Mucosa of descending colon (tissue), 3 donors: ENCODE measurements at places on chromosomes 2 and 18.
A peak's percentile ranks its signal among the peaks of the same experiment; 100 is the strongest.

DNA sequence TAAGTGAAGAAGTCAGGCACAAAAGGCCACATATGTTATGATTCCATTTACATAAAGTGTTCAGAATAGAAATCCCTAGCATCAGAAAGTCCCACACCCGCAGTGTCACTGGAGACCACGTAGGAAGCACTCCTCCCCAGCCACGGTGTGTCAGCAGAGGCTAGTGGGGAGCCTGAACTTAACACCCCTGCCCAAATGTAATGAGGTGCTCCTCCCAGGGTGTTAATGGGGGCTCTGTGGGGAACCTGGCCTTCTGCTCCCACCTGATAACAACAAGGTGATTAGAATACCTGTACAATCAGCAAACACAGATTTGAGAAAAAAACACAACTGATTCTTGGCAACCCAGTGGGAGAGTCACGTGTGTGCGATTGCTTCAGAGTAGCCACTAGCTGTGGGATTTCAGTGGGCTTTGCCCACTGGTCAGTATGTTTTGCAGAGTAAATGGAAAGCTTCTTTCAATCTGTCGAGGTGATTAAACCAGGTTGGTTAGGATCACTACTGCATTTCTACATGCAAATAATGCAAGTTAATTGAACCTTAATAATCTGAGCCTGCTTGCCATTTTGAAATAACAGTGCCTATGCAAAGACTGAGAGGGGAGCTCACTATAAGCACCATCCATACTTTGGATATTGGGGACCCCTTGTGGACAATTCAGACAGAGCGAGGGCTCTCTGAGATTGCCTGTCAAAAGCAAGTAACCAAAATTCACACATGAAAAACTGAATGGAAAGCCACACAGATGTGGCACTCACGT is 20.6 kb upstream of the ATRAID start:
- DNase-seq, result no peak

GRCh38 chr18:6058941-6059340 is 163.6 kb upstream of the TMEM200C start:
- no peak for DNase-seq

DNA sequence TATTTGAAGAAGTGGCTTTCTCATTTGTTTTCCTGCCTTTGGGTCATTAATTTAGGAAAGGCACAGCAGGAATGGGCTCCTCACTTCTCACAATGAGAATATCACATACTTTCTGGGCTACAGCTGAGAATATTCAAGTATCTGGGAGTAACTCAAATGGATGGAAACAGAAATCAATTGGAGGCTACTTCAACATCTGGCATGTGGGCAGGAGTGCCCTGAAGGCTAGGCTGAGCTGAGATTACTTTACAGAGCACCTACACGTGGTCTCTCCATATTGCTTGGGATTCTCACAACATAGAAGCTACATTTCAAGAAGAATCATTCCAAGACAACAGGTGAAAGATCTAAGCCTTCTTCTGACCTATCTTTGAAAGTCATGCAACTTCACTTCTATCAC is 325.4 kb downstream of the PID1 start:
- DNase-seq, result no peak

- peak; percentile 88 for DNase-seq
Observed at GRCh38 chr2:98020992-98021713, 25.4 kb upstream of the TMEM131 start.

- no peak for DNase-seq
Observed at GRCh38 chr2:172108587-172108930, 5.9 kb upstream of the DLX2 start.

- no peak for DNase-seq
Observed at GRCh38 chr18:11981192-11981542, at the start of gene IMPA2. Gene IMPA2 (plus strand): TSS chr18:11981507. CDS start chr18:11981670, 163 bp downstream.

- no peak for DNase-seq
Observed at GRCh38 chr2:135773917-135774316, 32.3 kb downstream of the UBXN4 start.

- no peak for DNase-seq
Observed at GRCh38 chr2:54490863-54491262, 34.7 kb downstream of the SPTBN1 start.

DNA sequence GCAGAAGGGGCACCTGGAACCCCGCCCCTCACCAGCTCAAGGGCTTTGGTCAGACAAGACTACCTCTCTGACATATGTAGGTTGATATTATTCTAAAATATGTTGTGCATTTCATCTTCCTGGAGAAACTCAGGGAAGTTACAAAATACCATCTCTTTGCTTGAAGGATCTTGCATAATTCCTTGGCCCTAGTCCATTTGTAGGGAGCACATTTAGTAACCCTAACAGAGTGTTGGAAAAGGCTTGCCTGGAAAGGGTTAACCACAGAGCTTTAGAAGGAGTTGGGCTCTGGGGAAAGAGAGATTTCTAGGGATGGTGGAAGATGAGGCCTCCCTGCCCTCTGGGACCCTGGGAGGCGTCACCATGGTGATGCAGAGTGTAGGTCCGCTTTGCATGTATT is 143.0 kb upstream of the SLC1A4 start:
- DNase-seq, result no peak

GRCh38 chr2:105290981-105291660 is 38.4 kb downstream of the TGFBRAP1 start:
- no peak for DNase-seq

DNA sequence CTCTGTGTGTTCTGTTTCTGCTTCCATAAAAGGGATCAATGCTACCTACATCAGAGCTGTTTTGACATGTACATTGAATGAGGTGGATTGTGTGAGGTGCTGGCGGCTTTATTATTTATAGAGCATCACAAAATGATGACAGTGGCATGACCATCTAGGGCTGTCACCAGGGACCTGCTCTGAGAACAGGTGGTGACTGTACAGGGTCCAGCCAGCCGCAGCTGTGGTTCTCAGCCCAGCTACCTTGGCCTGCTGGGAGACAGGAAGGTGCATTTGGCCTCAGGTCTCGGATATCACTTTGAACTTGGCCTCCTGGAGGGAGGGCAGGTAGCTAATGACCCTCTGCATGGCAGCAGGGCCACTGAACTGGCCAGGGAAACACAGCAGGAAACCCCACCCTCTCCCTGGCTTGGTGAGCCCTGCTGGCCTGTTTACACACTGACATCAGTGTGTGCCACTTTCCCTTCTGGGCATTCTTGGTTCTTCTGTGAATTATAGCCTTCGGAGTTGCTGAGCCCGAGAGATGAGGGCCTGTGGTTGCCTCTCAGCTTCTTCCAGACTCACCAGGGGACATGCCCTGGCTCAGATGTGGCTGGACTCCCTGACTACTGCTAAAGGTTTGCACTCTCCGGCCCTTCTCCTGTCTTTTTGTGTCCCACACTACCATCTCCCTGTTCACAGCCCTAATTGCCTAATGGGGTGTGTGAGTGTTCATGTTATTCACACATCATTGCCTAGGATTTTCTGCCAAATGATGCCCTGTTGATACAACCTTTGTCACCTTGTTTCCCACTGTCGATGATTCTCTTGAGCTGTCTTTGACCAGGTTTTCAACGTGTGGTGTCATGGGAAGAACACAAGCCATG is 109.2 kb upstream of the RAB12 start:
- no peak for DNase-seq

- no peak for DNase-seq
Observed at GRCh38 chr18:77106331-77106730, 26.3 kb downstream of the MBP start.

- DNase-seq, result no peak
Observed at GRCh38 chr2:28558158-28558820, 62.4 kb downstream of the PLB1 start.

DNA sequence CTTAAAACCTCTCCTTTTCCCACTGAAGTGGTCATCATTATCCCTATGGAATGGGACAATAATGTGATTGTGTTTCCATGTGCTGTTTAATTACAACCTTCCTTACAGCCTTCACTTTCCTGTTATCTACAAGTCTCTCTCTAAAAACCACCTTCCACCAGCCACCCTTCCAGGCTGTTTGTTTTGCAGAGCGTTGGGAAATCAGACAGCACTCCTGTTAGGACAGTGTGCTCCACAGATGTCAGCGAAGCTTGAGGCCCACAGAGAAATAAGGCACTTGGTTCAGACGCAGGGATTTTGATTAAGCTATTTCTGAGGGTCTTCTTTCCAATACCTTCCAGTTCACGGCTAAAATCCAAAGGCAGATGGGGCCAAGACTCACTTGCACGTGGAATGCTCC is 32.3 kb upstream of the ASPRV1 start:
- DNase-seq, result no peak

- peak; percentile 4 for DNase-seq
Observed at GRCh38 chr2:128427413-128427755, 108.7 kb upstream of the HS6ST1 start.

DNA sequence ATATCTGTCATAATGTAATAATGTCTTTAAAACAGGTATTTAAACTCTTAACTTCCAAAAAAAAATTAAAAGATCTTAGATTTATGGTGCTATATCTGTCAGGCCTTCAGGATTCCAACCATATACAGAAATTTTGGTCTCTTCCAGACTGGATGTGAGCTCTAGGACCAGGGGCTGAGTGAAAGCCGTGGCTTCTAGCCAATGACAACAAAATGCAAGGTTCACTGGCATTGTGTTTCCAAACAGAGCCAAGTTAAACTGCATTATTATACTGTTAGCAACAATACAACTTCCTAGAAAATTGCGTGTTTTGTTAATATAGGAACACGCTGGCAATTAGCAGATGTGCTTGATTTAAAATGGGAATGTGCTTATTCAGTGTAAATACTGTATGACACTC is 809.8 kb upstream of the SOX11 start:
- DNase-seq, result no peak

DNA sequence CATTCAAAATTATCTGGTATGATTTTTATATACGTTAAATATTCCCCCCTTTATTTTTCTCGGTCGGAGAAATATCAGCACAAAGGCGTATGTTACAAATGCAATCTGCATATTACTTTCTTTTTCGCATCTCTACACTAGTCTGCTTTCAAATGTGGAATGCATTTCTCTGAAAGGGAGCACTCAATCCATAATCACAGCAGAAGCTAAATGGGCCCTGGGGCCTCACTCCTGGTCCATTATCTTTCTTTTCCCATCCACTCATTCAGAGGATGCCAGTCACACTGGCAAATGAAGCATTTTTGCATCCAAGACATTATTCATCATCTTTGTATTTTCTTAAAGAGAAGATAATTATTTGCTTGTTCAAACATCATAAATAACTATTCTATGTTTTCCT is 295.2 kb upstream of the LRP1B start:
- DNase-seq, result no peak

GRCh38 chr2:229445501-229446211 is 174.6 kb upstream of the PID1 start:
- no peak for DNase-seq

DNA sequence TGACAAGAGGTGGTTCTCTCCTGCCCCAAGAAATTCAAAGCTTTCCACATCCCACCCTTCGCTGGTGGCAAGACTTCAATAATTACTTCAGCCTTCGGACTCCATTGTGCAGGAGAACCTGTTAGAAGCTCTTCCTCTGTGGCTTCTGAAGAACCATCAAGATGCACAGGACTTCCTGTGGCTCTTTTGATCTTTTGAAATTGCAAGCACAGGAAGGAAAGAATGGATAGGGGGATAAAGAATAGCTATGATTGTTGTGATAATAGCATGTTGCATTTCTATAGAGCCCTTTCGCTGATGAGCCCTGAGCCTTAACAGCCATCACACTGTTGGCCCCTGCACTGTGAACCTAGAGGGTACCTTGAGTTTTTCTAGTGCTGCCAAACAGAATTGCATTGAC is 7.4 kb downstream of the EPAS1 start:
- DNase-seq, result no peak
